CD4-positive, alpha-beta T cell treated with Interleukin-4 for 1 hour (primary cell): ENCODE measurements at places on chromosomes 11 and 22.

- peak; percentile 73 for DNase-seq
Observed at GRCh38 chr11:118142809-118143208, 9.8 kb downstream of the SCN4B start.

DNA sequence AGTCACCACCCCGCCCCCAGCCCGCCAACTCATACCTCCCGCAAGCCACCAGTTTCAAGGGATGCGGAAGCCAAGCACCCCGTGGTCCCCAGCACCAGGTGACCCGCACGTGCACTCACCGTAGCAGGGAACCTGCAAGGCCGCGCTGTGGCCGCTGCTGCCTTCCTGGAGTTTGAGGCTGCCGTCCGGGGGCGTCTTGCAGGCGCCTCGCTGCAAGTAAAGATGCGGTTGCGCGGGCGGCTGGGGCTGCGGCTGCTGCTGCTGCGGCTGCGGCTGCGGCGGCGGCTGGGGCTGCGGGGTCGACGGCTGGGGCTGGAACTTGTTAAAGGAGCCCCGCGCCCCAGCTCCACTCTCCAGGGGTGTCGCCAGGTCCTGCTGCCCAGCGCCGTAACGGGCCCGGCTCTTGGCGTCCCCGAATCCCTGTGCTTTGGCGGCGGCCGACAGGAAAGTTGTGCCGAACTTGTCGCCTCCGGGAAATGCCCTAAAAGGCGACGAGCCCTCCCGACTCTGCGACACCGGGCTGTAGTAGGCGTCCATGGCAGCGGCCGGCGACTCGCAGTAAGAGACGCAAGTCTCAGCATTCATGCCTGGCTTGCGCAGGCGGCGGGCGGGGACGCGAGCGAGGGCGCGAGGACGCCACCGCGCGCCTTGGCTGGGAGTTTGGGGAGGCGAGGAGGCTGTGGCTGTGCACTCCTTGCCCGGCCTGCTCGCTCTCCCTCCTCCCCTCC is at the start of gene ALX4:
TSS of gene ALX4 (minus strand) at position 662 of the 728 bp plus-strand sequence. CDS start at position 585, 77 bp downstream.
- no peak for DNase-seq

DNA sequence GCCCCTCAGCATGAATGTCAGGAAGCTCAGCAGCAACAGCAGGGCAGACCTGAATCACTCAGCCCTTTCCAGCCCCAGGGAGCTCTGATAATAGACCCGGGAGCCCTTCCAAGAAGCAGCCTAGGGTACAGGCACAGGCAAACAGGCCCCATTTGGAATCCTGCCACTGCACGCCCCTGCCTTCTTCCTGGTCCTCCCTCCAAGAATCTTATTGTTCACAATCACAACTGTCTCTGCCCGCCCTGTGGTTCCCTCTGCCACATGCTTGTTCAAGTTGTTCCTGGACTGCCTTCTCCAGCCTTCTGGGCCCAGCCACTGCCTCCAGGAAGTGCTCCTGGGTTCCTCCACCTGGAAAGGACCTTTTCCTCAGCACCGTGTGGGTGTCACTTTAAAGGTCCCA is 54.6 kb downstream of the LRRC32 start:
- DNase-seq: no peak

- DNase-seq: no peak
Observed at GRCh38 chr11:128879817-128880216, 11.3 kb upstream of the KCNJ5 start.

DNA sequence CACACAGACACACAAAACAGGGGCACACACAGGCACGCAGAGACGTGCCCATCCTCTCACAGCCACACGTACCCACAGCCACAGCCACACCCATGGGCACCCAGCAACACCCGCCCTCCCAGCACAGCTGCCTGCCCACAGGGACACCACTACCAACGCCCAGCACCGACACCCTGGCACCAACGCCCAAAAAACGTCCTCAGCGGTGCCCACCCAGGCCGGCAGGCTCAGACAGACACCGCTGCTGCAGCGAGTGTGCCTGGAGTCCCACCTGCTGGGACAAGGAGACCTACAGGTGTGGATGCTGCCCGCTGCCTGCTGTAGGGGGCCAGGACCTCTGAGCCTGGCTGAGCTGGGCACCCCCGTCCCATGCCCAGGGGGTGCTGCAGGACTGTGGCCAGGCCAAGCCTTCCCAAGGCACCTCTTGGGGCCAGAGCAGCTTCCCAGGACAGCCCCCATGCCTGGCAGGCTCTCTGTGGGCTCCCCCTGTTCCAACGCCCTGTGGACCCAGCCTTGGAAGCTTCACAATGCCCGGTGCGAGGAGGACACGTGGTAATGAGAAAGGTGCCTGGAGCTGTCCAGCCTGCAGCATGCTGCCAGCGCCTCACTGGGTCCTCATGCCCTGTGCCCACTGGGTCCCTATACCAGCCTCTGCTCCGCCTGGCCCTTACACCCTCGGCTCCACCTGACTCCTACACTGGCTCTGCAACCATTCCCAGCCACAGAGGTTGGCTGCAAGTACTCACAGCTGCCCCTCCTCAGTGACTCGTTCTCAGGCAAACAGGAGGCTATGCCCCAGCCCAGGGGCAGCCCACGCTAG is 45.8 kb upstream of the TH start:
- no peak for DNase-seq

GRCh38 chr11:35183326-35183925 is 44.5 kb downstream of the CD44 start:
- no peak for DNase-seq

- DNase-seq: no peak
Observed at GRCh38 chr11:14672635-14673034, 29.0 kb downstream of the PDE3B start.

- DNase-seq: no peak
Observed at GRCh38 chr11:28417601-28418323, 309.6 kb downstream of the METTL15 start.

- no peak for DNase-seq
Observed at GRCh38 chr11:61270354-61271076, 24.6 kb downstream of the VWCE start.

GRCh38 chr11:17548444-17548843 is 1.4 kb downstream of the OTOG start:
- no peak for DNase-seq

DNA sequence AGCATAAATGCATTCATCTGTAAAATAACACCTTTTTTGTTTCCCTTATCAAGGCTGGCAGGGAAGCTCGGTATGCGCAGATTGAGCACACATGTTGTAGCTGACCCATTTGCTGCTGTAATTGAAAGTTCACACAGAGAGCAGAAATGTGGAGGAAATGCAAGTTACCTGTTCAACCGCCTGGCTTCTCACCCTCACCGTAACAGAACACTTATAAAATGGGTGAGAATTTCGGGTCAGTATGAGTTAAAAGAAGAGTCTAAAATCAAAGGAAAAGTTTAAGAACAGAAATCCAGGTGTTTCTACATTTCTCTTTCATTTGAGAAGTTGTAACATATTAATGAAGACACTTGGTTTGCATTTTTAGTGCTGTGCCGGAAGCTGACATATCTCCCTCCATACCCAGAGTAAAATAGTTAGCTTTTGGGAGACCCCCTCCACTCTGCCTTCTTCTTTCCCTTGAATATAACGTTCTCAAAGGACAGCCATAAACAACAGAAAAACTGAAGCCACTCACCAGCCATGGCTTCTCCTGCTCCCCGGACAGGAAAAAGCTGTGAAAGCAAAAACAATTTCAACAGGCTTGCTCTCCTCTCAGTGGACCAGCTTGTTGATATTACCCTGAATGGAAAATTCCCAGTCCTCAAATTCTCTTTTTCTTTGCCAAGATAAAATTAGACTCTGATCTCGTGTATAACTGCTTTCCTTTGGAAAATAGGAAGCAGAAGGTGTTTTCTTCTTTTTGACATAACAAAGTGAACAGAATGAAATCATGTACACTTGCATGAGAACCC is at the start of gene CASP12:
TSS of gene CASP12 (minus strand) at position 570 of the 794 bp plus-strand sequence.
- DNase-seq: no peak
